ENCODE measurements at places on chromosomes 7 and 10.

DNA sequence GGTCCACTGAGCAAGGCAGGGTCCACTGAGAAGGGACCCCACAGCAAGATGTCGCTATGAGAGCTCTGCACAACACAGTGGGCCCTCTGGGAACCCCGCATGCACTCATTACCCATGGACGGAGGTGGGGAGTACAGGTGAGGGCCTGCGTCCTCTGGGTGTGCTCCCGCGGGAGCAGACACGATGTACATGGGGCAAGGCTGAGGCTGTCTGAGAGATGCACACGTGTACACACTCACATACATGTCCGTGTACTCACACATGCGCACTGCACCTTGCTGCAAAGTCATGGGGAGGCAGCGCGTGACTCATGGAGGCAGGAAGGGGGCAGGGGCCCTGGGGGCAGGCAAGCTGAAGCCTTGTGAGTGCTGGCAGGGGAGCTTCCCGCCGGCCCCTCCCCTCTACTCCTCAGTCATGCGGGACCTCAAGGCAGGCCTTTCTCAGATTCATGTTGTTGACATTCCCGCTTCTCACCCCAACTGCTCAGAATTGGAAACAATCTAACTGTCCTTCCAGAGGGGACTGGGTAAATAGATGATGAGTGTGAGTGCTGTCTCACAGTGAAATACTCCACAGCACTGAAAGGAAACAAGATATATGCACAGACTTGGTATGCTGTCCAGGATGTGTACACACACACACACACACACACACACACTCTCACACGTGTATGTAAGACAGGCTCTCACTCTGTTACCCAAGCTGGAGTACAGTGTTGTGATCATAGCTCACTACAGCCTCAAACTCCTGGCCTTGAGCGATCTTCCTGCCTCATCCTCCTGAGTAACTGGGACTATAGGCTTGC is 40.0 kb downstream of the GOLGA7B start:
- peak; percentile 65 for DNase-seq
- peak overlapping the region; percentile 26 for H3K4me3 ChIP-seq
- no peaks in the 10 kb centered on the region for H3K27me3 ChIP-seq
- no peaks in the 10 kb centered on the region for H3K36me3 ChIP-seq
- peaks cover 14% of the 10 kb centered on the region for H3K4me1 ChIP-seq
- H3K27ac ChIP-seq = no peak overlapping the region

DNA sequence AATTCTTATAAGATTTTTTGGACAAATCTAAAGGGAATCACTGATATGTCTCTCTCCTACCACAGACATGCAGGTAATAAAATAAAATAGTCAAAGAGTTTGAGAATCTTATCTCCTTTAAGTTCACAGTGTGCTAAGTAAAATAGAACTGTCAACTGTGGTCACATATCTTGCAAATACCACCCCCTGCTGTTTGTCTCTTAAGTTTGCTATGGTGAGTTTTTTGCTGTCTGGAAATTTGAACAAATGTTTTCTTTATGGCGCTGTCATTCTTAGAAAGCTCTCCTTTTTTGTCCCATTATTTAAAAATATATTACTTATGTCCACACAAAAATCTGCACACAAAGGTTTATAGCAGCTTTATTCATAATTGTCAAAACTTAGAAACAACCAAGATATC is 19.6 kb downstream of the GIMAP5 start:
- H3K4me3 ChIP-seq = no peak overlapping the region
- peak; percentile 32 for DNase-seq
- no peak overlapping the region for H3K27ac ChIP-seq
- H3K4me1 ChIP-seq = no peaks in the 10 kb centered on the region
- H3K27me3 ChIP-seq = peaks cover 6% of the 10 kb centered on the region

DNA sequence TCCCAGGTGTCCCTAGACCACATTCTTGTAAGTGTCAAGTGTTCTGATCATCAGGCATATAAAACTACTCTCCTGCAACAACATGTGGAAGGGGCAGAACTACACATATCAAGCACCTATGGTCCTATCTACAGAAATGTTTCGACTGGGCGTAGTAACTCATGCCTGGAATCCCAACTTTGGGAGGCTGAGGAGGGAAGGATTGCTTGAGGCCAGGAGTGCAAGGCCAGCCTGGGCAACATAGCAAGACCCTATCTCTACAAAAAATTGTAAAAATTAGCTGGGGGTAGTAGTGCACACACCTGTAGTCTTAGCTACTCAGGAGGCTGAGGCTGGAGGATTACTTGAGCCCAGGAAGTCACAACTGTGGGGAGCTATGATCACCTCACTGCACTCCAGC is 244.2 kb downstream of the PARD3 start:
- H3K27ac ChIP-seq = no peak overlapping the region
- H3K4me3 ChIP-seq = no peak overlapping the region
- H3K4me1 ChIP-seq = peaks cover 40% of the 10 kb centered on the region

GRCh38 chr10:112857493-112857892 is 92.6 kb upstream of the TCF7L2 start:
- DNase-seq = no peak
- H3K4me3 ChIP-seq = no peak overlapping the region
- no peaks in the 10 kb centered on the region for H3K4me1 ChIP-seq
- no peaks in the 10 kb centered on the region for H3K27me3 ChIP-seq

GRCh38 chr7:108246227-108246837 is 116.2 kb upstream of the LAMB4 start:
- H3K4me1 ChIP-seq = peaks cover 9% of the 10 kb centered on the region
- H3K27ac ChIP-seq = no peak overlapping the region
- no peaks in the 10 kb centered on the region for H3K36me3 ChIP-seq
- H3K27me3 ChIP-seq = no peaks in the 10 kb centered on the region

All from GM23338 (cell line).